Peyer's patch (tissue), 4 donors: ENCODE measurements at places on chromosomes 4 and X. TPM values are rescaled to one million over a fixed set of nuclear protein-coding genes. Genes with fewer than 3 reads are reported as not detected.
A peak's percentile ranks its signal among the peaks of the same experiment; 100 is the strongest.

The ERAS gene
- total RNA-seq, result not detected

GRCh38 chrX:150200820-150201287, 162.3 kb upstream of the MAMLD1 start:
- H3K36me3 ChIP-seq, result no peaks in the 10 kb centered on the region
- no peak overlapping the region for H3K4me3 ChIP-seq
- H3K4me1 ChIP-seq, result no peaks in the 10 kb centered on the region
- H3K27ac ChIP-seq, result no peak overlapping the region
- peak; percentile 56 for DNase-seq

The FGFBP1 gene
- 7.9 TPM for total RNA-seq

DNA sequence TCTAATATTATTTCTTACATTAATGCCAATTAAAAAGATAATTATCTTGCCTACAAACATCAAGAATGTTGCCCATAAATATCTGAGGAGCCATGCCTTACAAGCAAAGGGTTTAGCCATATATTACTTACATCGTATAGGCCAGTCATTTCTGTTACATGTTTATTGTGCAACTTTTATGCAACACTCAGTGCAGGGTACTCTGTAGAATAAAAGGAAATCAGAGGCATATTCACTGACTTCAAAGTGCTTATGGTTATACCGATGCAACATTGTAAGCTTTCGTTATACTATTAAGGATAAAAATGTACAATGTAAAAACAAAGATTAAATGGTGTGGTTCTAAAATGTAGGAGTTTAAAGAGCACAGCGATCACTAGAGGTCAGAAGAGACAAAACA, 315.9 kb downstream of the PCDH10 start:
- no peaks in the 10 kb centered on the region for H3K27me3 ChIP-seq
- no peak for DNase-seq
- H3K4me3 ChIP-seq, result no peak overlapping the region
- no peaks in the 10 kb centered on the region for H3K36me3 ChIP-seq
- H3K27ac ChIP-seq, result no peak overlapping the region

DNA sequence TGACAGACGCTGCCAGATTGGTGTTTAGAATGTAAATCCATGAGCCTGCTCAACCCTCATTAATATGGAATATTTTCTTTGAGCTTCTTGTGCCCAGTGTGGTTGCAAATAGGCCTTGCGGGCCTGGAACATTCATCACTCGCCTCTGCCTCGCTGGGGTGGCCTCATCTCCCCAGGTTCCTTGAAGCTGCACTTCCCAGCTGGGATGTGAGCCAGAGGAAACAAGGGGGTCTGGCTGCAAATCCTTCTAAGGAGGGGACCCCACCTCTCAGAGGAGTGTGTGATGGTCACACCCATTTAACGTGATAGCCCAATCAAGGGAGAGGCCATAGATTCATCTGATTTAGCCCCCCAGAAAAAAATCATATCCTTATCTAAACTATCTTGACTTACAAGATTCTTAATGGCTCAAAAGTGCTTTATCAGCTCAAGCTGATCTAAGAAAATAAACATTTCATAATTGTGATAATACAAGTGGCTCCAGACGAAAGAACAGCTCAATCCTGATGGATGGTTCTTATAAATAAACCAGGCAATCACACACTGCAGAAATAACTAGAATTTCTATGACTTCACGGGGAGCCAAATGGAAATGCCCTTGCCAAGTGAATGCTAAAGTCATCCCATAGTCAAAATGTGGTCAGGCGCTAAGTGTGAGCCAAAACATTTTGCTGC, 189.9 kb downstream of the PTTG2 start:
- no peak overlapping the region for H3K4me3 ChIP-seq
- no peaks in the 10 kb centered on the region for H3K36me3 ChIP-seq
- peaks cover 9% of the 10 kb centered on the region for H3K4me1 ChIP-seq
- no peak for DNase-seq

The VCX3B gene
- not detected for total RNA-seq

DNA sequence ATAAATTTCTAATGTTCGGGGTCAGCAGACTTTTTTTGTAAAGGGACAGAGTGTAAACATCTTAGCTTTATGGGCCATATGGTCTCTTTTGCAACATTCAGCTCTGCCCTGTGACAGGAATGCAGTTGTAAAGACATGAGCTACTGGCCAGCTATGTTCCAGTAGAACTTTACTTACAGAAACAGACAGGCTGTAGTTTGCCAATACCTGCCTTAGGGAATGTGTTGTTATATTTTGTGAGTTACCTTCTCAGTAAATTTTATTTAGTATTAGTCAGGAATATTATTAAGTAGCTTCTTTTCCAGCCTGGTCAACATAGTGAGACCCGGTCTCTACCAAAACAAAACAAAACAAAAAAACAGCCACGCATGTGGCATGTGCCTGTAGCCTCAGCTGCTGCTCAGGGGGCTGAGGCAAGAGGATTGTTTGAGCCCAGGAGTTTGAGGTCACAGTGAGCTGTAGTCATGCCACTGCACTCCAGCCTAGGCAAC, 48.7 kb downstream of the HTT start:
- H3K27ac ChIP-seq, result peak overlapping the region; percentile 1
- H3K4me1 ChIP-seq, result no peaks in the 10 kb centered on the region
- H3K4me3 ChIP-seq, result no peak overlapping the region
- H3K36me3 ChIP-seq, result no peaks in the 10 kb centered on the region

- H3K4me1 ChIP-seq, result no peaks in the 10 kb centered on the region
- DNase-seq, result no peak
- no peaks in the 10 kb centered on the region for H3K27me3 ChIP-seq
Measured at GRCh38 chr4:105350859-105351490, 122.9 kb downstream of the PPA2 start.

The TLR10 gene
- total RNA-seq, result 37.1 TPM

The SPP1 gene
- total RNA-seq, result not detected

GRCh38 chr4:41791557-41791956, 43.0 kb upstream of the PHOX2B start:
- no peaks in the 10 kb centered on the region for H3K27me3 ChIP-seq
- no peaks in the 10 kb centered on the region for H3K36me3 ChIP-seq
- DNase-seq, result no peak
- H3K4me1 ChIP-seq, result no peaks in the 10 kb centered on the region
- no peak overlapping the region for H3K4me3 ChIP-seq
- H3K27ac ChIP-seq, result no peak overlapping the region

DNA sequence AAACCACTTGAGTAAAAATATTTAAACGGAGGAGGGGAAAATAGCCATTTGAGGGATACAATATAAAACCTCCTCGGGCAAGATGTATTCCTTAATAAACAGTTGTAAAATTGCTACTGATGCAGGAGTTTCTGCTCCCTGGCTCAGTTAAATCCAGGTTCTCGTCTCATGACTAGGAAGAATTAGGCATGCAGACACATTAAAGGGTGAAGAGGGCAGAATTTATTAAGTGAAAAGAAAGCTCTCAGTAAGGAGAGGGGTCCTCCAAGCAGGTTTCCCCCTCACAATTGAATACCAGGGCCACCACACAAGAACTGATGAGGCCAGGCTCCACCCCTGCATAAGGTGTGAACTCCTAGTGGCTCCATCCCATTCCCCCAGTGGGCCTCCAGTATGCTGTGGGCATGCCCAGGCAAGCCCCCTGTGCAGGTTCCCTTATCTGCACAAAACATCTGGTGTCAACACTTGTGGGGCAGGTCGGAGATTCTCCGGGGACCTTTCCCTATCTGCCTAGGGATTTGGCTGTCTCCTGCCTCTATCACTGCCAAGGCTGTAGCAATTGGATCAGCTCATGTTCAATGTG, 80.4 kb downstream of the HS6ST2 start:
- H3K4me3 ChIP-seq, result no peak overlapping the region
- H3K4me1 ChIP-seq, result no peaks in the 10 kb centered on the region

- no peak overlapping the region for H3K27ac ChIP-seq
- no peaks in the 10 kb centered on the region for H3K27me3 ChIP-seq
- no peak overlapping the region for H3K4me3 ChIP-seq
- no peak for DNase-seq
- H3K36me3 ChIP-seq, result no peaks in the 10 kb centered on the region
Measured at GRCh38 chrX:150408561-150408960, 45.4 kb downstream of the MAMLD1 start.

The DCAF4L1 gene
- total RNA-seq, result 0.19 TPM

DNA sequence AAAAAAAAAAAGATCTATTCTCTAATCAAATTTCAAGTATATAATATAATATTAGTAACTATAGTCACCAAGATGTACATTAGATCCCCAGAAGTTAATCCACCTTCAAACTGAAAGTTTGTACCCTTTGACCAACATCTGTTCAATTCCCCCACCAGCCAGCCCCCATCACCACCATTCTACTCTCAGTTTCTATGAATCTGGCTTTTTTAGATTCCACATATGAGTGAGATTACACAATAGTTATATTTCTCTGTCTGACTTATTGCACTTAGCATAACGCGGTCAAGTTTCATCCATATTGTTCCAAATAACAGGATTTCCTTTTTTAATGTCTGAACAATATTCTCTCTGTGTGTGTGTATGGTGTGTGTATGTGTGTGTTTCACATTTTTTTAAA, 33.7 kb upstream of the VMA21 start:
- no peak overlapping the region for H3K4me3 ChIP-seq
- no peak overlapping the region for H3K27ac ChIP-seq
- H3K27me3 ChIP-seq, result no peaks in the 10 kb centered on the region
- H3K36me3 ChIP-seq, result no peaks in the 10 kb centered on the region

The ASB12 gene
- total RNA-seq, result not detected

DNA sequence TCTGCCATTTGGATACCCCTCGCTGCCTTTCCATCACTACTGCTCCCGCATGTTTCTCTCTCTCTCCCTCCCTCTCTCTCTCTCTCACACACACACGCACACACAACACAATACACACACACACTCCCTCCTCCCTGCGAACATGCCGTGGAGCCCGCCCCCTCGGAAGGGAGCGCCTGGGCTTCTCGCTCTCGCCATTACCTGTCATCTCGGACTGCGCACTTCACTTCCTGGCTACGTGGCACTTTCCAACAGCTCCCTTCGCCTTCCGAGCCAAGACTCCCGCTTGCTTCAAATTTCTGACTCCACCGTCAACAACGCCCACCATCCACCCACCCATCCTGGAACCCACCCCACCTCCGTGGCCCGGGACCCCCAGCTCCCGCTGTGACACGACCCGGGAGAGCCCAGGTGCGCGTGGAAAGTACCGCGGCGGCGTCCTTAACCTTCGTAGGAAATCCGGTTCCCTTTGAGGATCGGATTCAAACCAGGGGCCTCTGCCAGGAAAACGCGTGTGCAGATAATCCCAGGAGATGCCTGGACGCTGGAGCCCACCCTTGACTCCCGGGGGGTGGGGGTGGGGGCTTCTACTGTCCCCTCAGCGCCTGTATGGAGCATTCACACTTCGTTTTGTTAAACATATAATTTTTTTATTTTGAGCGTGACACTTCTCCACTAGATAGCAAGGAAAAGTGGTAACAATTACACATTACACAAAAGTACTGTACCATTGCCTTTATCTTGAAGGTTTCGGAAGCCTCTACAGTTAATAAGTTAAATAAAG, 12.5 kb downstream of the ARX start:
- H3K27me3 ChIP-seq, result no peaks in the 10 kb centered on the region
- DNase-seq, result no peak
- no peak overlapping the region for H3K27ac ChIP-seq
- no peaks in the 10 kb centered on the region for H3K36me3 ChIP-seq
- no peaks in the 10 kb centered on the region for H3K4me1 ChIP-seq
- H3K4me3 ChIP-seq, result no peak overlapping the region

DNA sequence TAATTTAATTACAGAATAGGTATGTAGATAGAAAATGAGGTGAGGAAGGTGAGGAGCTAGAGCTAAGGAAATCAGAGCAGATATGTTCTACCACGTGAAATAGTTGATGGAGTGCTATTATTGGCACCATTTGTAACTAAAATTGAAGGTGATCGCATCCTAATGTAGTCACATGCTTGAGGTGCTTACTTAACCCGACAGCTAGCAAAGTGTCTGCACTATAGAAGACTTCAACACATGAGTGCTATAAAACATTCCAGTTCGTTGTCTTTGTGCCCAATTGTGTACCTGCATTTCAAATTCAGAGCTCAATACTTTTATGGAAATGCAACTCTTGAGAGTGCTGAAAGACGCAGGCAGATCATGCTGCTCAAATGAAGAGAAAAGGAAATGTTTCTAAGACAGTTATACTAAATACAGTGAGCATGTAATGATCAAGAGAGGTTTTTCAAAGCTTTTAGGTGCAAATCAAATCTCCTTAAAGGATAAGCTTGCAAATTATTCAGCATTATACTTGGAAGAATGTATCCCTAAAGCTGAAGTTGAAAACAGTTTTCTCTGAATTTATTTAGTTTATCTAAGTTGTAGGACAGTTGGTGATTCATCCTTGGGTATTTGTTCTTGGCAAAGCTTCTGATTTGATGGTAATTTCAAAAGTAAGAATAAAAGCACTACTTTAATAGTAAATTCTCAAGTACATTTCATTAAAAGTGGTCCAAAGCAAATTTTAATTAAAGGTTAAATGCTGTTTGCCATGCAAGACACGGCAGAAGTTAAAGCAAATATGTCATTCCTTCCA, 223.9 kb upstream of the EPHA5 start:
- H3K4me1 ChIP-seq, result no peaks in the 10 kb centered on the region
- no peaks in the 10 kb centered on the region for H3K36me3 ChIP-seq
- H3K4me3 ChIP-seq, result no peak overlapping the region
- DNase-seq, result no peak

DNA sequence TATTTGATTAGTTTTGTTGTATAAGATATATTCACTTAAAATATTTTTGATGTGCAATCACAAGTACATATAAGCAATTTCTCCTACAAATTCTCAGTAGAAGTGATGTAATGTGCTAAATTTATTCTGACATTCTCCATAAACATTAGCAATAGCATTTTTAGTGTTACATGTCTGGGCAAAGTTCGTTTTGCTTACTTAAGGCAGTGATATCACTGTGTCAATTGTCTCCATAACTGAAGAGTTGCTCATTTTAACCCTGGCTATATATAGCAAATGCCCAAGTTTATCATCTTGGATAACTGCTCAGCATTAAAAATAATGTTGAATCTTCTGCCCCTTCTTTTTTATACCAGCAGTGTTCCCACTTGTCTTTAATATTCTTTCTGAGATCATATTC, 340.0 kb upstream of the NDST4 start:
- DNase-seq, result no peak
- no peaks in the 10 kb centered on the region for H3K36me3 ChIP-seq

The TASL gene
- not detected for total RNA-seq

DNA sequence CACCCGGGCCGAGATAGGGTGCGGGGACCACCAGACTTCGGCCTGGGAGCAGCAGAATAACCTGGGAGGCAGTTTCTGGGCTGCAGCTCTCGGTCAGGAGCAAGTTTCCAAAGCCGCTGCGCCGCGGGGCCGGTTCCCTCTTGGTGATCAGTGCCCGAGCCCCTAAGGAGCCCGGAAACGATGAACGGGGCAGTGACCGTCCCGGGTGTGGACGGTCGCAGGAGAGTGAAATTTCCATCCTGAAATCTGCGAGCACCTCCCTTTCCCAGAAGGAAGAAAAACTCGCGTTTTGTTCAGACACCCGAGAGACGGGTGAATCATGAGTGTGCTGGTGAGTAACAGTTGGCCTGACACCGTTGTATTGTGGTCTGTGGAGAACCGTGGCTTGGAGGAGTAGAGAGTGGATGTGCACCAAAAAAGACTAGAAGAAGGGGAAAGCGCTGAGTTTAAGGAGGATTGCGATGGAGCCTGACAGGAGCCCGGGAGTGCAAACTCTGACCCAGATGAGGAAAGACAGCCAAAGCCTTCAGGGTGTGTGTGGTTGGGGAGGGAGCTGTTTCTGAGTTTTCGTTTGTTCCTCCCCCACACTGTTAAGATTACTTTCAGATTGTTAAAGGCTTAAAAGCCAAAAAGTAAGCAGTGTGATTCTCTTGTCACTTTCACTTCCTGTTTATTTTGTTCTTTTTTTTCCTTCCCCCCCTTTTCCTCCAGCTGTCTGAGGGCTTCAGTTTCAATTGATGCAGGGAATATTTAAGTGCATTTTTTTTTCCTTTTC, 828 bp downstream of the MCUB start:
- H3K36me3 ChIP-seq, result no peaks in the 10 kb centered on the region
- no peaks in the 10 kb centered on the region for H3K27me3 ChIP-seq
- H3K4me1 ChIP-seq, result peaks cover 9% of the 10 kb centered on the region
- H3K4me3 ChIP-seq, result peak overlapping the region; percentile 86
- DNase-seq, result peak; percentile 65
